ENCODE measurements at places on chromosomes 5 and 9.

GRCh38 chr5:140322751-140323731, 20.1 kb upstream of the PFDN1 start:
- no peak for DNase-seq

DNA sequence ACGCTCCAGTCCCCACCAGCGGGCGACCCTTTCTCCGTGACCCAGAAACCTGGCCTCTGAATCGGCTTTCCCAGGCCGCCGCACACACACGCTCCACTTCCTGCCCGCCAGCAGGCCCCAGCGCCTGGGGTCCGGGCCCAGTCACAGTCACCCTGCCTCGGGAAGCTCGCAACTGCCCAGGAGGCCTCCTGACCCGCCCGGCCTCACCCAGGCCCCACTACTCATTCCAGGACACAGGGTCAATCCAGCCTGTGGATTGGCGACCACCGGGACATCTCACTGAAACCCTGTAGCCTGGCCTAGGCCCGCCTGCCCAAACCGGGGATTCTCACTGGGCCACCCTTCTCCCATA, 2.7 kb upstream of the IRX4 start:
- DNase-seq, result no peak

GRCh38 chr9:127303830-127304229, 39.3 kb downstream of the GARNL3 start:
- DNase-seq, result no peak

DNA sequence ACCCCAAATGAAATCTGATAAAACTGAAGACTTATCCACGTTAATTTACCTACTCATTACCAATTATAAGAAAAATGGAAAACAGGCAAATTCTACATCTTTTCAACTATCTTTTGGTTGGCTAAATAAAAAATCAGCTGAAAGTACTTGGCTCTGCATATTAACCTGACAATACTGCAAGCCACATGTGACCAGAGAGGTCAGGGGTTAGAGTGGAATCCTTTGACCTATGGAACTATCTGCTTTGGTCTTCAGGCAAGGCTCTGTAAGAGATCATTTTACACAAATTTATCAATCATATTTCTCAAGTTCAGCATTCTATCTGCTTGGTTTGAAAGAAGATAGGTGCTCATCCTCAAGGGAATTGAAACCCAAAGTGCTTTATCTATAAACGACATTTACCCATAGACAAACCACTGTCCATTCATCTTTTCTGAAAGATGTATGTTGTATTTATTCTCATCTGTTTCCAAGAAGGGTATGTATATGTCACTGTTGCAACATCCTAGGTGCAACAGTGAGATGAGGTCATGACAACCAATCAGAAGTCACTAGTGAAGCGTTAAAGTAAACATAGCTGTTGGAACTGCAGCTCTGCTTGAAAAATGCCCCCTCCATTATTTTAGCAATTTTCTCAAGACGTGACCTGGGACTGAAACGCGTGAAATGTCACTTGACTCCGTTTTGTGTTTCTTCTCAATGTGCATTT, 144.9 kb upstream of the POU5F2 start:
- no peak for DNase-seq

DNA sequence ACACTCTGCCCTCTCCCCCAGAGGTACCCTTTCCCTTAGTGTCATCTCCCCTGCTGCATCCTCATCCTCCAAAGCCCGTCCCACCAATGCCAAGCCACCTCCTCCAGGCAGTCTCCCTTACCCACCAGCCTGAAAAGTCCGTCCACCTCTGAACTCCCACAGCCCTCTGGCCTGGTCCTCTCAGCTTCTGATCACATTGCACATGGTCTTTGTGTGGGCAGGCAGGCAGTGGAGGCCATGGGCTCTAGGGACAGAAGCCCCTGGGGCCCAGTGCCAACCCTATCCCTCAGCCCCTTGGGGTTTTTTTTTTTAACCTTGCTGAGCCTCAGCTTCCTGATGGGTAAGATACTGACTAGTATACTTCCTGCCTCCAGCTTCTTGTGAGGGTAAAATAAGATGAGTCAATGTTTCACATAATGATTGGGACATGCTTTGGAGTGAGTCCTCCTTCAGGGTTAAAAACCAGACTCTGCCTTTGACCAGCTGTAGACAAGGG, 19.4 kb downstream of the CSF1R start:
- no peak for DNase-seq

GRCh38 chr9:121821326-121821725, 169.9 kb downstream of the DAB2IP start:
- DNase-seq, result no peak

GRCh38 chr9:135050072-135050990, 37.1 kb upstream of the OLFM1 start:
- DNase-seq, result no peak

DNA sequence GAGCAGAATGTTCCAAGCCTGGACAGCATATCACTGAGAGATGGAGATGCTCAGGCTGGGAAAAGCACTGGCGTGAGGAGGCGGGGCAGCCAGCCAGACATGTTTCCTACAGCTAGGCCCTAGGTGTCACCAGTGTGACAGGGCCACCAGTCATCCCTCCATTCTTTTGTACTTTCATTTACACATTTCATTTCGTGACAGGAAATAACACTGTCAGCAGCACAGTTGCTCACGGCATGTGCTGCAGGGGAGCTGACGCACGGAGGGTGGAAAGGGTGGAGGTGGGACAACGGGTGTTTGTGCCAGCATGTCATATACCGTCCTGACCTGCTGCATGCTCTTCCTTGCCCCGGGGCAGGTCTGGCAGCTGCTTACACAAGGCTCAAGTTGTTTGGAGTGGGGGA, 14.8 kb upstream of the CEMIP2 start:
- DNase-seq, result peak; percentile 56

DNA sequence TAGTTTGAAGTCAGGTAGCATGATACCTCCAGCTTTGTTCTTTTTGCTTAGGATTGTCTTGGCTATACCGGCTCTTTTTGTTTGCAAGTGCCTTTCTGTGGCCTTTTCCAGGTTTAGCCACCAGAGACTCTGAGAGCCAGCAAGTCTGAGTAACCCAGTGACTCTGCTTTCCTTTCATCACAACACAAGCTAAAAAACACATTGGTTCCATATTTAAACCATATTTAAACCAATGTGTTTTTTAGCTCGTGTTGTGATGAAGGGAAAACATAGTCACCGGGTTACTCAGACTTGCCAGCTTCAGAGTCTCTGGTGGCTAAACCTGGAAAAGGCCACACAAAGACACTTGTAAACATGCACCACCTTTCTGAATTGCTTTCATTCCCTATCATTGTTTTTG, 493.3 kb downstream of the NTRK2 start:
- no peak for DNase-seq

GRCh38 chr5:133662578-133662977, 50.2 kb upstream of the FSTL4 start:
- DNase-seq, result no peak

DNA sequence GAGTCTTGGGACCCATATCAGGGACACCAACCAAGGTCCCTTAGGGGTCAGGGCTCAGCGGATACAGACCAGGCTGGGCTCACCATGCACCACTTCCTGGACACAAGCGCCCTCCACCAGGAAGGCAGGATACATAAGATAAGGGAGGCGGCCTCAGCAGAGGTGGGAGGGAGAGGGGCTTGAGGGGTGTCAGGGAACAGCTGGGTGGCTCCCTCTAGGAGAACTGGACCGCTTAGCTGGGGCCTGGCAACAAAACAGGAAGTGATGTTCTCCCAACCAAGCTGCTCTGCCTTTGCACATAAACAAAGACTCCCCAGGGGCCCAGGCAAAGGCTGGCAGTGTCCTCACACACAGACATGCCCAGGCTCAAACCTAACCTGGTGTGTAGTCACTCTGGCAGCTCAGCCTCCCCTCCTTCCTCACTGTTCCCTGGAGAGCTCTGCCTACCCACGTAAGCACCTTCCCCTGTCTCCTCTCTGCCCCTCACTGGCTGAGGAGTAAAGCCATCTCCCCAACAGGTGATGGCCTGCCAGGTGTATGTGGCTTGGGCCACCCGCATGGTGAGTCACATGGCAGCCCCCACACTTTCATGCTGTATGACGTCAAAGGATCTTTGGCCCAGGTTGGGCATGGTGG, 5.8 kb upstream of the BICD2 start:
- no peak for DNase-seq

- no peak for DNase-seq
Measured at GRCh38 chr5:136409000-136409399, 43.7 kb upstream of the TRPC7 start.

DNA sequence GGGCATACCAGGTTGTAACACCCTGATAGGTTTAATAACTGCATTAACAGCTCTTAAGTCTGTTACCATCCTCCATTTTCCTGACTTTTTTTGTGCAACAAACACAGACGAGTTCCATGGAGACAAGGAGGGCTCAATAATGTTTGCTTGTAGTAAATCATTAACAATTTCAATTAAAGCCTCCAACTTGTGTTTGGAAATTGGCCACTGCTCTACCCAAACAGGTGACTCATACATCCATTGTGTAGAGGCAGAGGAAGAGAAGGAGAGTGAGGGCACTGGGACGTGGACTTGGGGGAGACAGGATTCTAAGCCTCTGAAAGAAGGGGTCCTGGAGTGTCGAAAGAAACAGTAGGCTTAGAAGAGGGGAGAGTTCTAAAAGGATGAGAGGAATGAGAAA, 213.6 kb upstream of the KCNN2 start:
- no peak for DNase-seq

DNA sequence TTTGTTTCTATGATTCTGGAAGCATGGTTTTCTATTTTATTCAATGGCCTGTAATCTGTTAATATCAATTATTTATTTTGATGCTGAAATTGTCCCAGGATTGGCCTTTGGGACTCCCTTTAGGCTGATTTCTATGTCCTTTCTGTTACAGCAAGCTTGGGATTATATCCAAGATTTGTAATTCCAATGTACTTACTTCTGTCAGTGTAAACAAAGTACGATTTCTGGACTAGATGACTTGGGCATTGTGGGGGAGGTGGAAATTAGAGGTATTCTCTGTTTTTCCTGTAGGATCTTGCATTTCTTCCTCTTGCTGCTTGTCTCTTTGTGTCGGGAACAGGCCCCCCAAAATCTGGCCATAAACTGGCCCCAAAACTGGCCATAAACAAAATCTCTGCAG, 3.7 kb downstream of the PCDHGA12 start:
- no peak for DNase-seq

GRCh38 chr9:129138476-129139232, 27.4 kb downstream of the PTPA start:
- no peak for DNase-seq

- no peak for DNase-seq
Measured at GRCh38 chr5:100797861-100798260, 105.2 kb downstream of the ST8SIA4 start.

DNA sequence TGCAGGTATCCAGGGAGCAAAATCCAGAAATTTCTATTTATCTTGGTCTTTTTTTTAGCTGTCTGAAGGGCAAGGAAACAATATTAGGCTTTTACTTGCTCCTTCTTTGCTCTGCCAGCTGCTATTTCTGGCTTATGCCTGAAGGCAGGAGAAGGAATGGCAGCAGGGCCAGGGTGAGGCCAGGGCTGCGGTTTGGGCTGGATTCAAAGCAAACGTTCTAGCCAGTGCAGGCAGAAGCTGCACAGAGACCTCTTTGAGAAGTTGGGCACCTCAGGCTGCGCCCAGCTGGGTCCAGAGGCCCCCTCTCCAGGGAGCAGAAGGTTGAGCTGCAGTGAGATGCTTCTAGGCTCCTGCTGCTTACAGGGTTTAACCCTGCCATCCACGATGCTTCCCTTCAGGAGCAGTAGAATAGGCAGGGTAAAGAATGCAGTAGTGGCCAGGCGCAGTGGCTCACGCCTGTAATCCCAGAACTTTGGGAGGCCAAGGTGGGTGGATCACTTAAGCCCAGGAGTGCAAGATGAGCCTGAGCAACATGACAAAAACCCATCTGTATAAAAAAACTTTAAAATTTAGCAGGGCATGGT, 201.2 kb downstream of the ADCY2 start:
- DNase-seq, result no peak

DNA sequence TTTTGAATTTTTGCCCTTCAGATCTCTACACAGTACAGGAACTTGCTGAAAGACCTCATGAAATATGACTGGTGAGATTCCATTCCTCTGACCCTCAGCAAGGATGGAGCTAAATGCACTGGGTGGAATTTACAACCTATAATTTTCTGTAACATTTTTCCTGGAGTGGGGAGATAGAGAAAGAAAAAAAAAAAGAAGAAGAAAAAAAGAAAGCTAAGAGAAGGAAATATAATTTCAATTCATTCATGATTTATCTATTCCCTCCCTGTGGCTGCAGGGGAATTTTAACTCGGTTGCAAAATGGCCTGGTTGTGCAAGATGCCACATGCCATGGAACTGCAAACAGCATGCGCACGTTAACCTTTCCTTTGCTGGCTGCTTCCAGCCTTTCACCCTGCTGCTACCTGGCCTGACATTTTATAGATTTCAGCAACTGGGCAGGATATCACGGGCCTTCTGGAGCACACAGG, 155.4 kb downstream of the FSTL4 start:
- no peak for DNase-seq

- no peak for DNase-seq
Measured at GRCh38 chr5:156888520-156888919, 38.4 kb downstream of the PPP1R2B start.

- DNase-seq, result no peak
Measured at GRCh38 chr9:114244570-114244969, 78.3 kb upstream of the ORM1 start.

DNA sequence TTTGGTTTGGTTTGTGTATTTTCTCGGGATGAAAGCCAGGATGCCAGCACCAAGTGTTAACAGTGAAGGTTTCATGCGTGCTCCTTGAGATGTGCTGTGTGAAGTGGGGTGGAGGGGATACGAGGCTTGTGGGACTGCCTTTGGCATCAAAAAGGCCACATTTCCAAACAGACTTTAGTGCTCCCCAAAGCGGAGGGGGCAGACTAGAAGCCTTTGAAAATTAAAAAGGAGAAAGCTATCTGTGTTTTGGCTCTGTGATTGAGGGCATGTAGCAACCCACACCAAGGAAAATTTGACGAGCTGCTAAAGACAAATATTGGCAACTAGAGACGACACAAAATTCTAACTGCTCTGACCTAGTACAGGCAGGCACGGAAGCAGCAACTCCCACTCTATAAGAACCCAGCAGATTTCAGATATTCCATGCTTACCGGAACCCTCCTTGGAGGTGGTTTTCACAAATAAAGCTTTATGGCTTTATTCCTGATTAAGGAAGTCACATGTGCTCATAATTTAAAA, 154.5 kb downstream of the ARSB start:
- DNase-seq, result no peak

- DNase-seq, result no peak
Measured at GRCh38 chr9:86846656-86847055, 100.7 kb downstream of the GAS1 start.

GRCh38 chr9:116935149-116935897, 248.2 kb downstream of the TRIM32 start:
- DNase-seq, result no peak

DNA sequence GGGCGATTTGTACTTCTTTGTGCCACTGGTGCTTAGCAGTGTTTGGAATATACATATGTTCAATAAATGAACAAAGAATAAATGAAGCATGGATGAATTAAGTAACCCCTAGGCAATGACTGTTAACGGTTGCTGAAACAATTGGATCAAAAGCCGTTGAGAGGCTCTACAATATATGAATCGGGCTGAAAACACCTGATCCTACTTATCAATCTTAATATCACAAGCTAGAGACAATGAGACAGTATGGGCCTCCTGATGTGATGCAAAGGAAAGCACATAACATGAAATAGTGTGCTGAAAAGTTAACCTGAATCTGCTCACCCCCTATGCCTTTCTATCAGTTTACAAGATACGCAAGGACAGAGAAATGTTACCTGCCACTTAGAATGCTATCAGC, 410.3 kb upstream of the RGMB start:
- DNase-seq, result no peak

Measured in stimulated activated CD4-positive, alpha-beta T cell treated with anti-CD3 and anti-CD28 coated beads, TNF-alpha, amount 100 ng/mL, for 4 hours (primary cell).